ENCODE measurements at places on chromosomes 6 and 20.

DNA sequence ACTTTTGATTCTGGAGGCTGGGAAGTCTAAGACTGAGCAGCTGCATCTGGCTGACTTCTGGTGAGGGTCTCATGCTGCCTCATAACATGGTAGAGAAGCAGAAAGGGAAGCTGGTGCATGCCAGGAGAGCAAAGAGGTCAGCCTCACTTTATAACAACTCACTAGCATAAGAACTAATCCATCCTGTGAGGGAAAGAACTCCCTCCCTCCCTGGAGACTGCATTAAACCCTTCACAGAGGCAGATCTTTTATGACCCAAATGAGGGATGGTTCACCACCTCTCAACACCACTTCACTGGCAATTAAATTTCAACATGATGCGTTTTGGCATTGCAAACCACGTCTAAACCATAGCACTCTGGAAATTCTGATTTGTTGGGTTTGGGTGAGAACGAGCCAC lies 33.9 kb downstream of the STXBP5 start:
- no peak for DNase-seq

DNA sequence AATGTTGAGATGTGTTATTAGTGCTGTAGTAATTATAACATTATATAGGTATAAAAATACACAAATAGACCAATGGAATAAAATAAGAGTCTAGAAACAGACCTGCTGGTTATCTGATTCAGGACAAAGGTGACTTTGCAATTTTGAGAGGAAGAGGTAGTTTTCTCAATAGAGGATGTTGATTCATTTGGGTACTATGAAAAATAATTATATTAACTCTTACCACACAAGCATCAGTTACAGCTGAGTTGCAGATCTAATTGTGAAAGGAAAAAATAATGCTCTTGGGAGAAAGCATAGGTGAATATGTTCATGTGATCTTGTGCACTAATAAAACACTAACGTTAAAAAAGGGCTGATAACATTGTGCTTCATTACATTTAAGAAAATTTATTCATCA lies 103.0 kb downstream of the BCKDHB start:
- DNase-seq: no peak

DNA sequence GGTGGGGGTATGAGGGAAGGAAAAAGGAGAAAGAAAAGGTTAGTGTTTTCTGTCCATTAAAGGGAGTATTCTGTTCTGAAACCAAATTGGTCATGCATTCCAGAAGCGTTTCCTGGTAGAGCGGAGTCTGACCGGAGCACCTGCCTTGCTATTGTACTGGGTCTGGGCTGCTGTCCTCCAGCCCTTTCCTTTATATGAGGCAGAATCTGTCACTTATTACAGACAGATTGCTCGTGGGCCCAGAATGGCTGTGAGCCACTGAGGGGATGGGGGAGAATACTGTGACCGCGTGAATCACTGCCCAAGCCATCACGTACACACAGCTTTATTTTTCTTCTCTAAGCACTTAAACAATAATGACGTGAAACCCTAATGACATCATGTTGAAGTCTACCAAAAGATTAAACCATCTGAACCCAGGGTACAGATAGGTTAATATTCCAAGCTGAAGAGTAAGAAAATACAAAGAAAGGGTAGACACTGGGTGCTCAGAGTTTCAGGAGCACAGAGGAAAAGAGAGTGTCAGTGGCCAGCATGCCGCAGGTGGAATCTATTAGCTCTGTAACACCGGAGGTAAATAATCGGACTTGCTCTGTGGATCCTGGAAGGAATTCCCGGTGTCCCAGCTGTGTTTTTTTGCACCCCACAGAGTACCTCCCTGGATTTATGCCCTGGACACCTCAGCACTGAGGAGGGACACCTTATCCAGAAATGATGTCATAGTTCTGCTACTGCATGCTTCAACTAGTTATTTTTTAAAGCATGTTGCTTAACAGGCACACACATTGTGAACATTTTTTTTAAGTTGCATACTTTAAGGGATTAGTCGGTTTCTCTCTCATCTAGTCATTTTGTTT lies 573.3 kb downstream of the PKHD1 start:
- DNase-seq: peak; percentile 19

GRCh38 chr6:55955684-55956083 lies 80.3 kb upstream of the BMP5 start:
- DNase-seq: no peak

DNA sequence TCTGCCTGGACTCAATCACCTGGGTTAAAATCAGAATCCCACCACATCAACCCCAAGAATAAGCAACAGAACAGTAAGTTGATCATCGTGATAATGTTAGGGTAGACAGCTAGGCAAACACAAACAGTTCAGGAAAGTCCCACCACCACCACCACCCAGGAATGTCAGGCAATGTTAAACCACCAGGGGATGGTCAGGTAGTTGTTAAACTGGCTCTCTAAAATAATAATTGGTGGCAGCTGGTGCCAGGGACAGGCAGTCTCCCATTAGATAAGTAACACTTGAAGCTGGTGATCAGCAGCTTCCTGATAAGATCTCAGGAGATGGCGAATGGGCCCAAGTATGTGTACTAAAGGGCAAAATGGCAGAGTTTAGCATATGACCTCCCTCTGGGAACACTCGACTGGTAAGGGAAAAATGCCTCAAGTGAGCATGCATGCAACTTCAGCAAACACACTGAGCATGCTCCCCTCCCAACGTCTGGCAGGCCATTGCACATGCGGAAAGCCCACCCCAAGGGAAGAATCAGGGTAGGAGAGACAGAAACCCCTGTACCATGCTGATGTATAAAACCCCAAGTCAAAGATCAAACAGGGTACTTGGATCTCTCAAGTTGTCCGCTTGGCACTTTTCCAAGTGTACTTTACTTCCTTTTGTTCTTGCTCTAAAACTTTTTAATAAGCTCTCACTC lies 66.6 kb downstream of the IPCEF1 start:
- no peak for DNase-seq

DNA sequence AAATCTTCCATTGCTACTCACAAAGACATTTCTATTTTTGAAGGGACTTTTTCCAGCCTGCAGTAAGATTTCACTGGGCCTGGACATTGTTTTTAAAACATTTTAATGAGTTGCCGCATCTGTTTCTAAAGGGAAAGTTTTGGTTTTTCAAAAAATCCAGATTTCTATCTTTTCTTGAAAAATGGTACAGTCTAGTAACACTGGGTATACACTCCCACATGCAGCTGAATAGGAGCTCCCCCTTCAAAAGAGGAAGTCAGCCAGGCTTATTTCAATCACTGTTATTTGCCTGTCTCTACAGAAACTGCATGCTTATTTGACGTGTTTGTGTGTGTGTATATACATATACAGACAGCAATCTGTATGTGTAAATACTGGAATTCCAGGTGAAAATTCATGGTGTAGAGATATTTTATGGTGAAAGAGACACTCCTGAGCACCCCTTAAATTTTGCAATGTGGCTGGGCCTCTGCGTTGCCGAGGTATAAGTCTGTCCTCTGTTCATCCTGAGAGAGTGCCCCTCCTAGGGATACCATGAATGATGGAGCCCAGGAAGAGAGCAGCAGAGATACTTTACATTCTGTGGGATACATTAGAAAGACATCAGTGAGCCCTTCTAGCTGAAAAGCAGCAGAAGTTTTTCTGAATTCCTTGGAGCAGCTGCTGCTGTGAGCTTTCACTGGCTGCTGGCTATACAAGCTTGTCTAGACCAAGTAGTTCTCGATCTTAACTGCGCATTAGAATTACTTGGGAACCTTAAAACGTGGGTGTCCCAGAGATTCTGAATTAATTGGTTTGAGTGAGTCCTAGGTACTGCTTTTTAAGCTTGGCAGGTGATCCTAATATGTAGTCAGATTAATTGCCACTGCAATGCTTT lies 12.0 kb upstream of the ABRACL start:
- DNase-seq: no peak

DNA sequence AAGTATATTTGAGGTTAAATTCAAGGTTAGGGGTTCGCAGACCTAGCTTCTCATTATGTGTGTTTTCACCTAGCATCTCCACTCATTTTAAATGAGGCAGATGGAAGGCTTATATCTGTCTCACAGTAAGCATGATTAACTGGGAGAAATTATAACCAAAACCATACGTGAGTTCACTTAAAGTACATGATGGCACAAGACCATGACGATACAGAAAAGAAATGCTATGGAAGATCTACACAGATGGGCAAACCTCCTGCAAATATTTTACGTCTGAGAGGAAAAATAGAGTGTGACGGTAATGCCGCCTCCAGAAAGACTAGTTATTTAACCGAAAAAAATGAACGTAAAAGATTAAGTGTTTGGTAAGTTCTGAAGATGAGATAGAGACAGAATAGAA lies 337.8 kb downstream of the FARS2 start:
- no peak for DNase-seq

- DNase-seq: no peak
Measured at GRCh38 chr20:23622839-23623343, 14.9 kb downstream of the CST3 start.

DNA sequence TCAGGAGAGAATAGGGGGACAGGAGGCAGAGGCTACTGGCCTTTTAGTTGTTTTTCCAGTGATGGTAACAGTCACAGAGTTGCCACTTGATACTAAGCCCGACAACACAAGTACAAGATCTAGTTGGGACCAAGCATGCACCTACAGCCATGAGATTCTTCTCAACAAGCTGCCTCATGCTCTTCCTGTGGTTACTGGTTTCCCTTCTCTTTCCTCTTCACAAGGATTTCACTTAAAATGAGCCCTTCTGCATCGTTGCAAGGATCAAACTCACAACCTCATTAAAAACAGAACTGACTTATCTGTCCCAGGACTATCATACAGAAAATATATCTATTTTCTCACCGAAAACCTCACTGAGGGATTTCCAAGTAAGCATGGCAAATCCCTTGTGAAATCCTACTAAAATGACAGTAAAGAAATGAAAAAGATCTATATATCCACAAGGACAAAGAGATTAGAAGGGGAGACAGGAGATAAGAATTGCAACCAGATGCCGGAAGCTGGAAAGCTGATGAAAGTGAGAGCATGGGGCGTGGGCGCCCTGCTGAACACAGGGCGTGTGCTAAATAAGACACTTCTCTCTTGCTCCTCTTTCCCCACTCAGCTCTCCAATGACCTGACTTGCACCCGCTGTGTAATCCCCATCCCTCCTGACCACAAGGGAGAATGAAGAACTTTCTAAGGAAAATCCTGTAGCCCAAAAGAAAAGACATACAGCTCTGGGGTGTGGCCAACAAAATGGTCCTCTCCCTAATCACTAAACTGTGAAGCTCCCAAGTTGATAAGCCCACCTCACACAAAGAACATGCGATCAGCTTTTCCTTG lies 13.4 kb downstream of the MTFR2 start:
- no peak for DNase-seq

GRCh38 chr6:78484198-78485064 lies 382.9 kb upstream of the IRAK1BP1 start:
- DNase-seq: no peak

- DNase-seq: no peak
Measured at GRCh38 chr6:118665011-118665410, 13.6 kb upstream of the CEP85L start.

- DNase-seq: no peak
Measured at GRCh38 chr6:69631552-69632346, 165.1 kb downstream of the LMBRD1 start.

GRCh38 chr6:1055015-1055921 lies 256.6 kb upstream of the FOXQ1 start:
- DNase-seq: no peak

DNA sequence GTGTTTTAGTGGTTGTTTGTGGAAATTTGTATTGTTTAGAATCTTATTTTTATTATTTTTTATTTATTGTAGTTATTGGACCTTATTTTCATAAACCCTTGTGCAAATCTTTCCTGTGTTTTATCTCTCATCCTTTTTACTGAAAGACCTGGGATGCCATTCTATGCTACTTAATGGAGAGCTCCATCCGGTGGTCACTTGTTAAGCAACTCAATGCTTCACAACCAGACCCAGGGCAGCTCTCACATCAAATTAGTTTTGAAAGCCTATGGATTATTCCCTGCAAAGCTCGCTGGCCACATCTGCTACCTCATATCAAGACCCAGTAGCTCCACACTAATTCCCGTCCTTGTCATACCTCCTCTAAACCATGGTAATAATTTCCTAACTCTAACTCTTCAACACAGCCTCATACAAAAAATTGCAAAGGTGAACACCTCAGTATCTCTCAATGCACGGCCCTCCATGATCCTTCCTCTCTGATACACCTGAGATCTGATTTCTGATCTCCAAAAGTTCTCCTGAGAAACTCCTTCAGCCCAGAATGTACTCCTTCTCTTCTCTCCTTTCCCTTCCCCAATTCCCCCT lies 296.6 kb upstream of the MANEA start:
- DNase-seq: peak; percentile 12

DNA sequence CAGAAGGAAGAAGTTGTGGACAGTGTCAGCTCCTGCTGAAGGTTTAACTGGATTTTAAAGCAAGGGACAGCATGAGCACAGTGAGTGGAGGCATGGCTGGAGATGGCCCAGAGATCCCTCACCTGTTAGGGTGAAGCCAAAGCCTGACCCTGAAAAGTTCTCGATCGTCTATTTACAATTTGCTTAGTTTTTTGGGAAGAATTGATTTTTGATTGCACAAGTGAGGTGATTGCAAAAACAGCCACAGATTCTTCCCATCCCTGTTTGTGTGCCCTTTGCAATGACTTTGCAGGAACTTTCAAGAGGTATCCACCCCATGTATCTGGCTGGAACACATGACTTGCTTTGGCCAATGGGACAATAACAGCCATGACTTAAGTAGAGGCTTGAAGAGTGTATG lies 170.1 kb downstream of the TFAP2C start:
- DNase-seq: no peak

DNA sequence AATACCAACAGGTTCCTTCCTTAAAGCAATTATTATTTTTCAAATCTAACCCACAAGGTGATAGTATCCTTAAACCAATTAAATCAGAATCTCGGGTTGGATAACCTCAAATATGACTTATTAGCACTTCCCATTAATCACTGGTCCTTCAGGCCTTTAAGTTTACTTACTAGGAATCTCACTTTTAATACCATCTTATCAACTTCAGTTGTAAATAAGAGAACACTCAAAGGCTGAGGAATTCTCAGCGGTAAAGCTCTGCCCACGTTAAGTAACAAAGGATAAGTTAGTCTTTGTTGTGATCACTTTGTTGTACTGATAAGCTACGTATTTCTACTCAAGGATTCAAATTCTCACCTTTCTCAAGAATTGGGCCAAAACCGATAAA lies 82.0 kb downstream of the OR2B2 start:
- DNase-seq: no peak

- DNase-seq: peak; percentile 38
Measured at GRCh38 chr6:44224029-44224964, 902 bp downstream of the SLC29A1 start.

DNA sequence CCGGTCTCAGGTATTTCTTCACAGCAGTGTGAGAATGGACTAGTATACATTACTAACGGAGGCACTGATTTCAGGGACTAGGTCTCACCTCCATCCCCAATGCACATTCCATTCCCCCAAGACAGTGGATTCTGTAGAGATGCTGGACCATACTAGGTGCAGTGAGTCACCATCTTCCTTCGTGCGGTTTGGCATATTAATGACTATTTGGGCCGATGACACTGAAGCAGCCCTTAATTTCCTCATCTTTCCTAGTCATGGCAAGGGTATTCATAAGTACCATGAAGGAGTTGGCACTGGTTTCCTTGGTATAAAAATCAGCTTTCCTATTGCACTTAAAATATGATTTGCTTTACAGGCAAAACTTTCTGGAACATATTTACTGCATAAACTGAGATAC lies 121.4 kb upstream of the TRAF3IP2 start:
- DNase-seq: no peak
